ENCODE measurements at places on chromosomes 4 and X. TPM values are rescaled to one million over a fixed set of nuclear protein-coding genes. Genes with fewer than 3 reads are reported as not detected.
A peak's percentile ranks its signal among the peaks of the same experiment; 100 is the strongest.

DNA sequence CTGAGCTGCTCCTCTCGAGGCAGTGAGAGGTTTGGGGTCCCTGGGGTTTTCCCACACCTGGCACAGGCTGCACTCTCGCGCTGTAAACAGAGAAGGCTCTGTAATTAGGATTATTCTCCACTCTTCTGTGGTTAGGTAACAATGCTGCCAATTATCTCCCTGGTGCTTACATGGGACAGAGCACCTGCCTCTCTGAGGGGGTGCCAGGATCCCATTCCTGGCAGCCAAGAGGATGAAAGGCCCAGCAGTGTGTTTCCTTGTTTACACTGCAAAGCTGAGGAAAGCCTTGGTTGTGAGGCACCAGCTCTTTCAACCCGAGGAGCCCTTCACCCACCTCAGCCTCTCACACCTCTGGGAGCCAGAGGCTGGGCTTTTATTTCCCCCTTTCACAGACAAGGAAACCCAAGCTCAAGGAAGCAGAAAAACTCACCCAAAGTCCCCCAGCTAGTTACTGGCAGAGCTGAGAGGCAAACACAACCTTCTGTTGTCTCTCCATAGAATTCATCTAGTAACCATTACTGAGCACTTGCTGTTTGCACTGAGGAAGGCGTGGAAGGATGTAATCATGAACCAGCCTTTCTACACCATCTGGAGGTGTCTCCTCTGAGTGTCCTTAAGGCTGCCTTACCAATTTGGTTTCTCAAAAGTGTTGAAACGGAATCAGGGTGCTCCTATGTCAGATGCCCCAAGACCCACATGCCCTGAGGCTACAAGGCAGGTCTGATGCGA, 39.7 kb upstream of the PROM1 start:
- no peak overlapping the region for H3K4me3 ChIP-seq
- H3K4me1 ChIP-seq, result peaks cover 25% of the 10 kb centered on the region
- DNase-seq, result no peak
- no peaks in the 10 kb centered on the region for H3K36me3 ChIP-seq
- H3K27ac ChIP-seq, result peak overlapping the region; percentile 85

DNA sequence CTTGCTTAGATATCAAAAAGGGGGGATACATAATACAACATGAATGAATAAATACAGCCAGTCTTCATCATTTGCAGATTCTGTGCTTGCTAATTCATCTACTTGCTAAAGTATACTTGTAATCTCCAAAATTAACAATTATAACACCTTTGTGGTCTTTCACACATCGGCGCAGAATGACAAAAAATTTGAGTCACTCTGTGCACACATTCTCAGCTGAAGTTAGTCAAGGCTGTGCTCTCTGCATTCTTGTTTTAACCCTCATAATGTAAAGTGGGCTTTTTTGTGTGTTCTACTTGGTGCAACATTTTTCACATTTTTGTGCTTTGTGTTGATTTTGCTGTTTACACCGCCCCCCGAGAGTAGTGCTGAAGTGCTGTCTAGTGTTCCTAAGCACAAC, 65.8 kb upstream of the GPRIN3 start:
- no peak overlapping the region for H3K4me3 ChIP-seq
- no peaks in the 10 kb centered on the region for H3K4me1 ChIP-seq
- H3K36me3 ChIP-seq, result no peaks in the 10 kb centered on the region
- DNase-seq, result no peak
- no peak overlapping the region for H3K27ac ChIP-seq

Gene TCEANC
- 2.5 TPM for total RNA-seq

- H3K36me3 ChIP-seq, result no peaks in the 10 kb centered on the region
- H3K4me3 ChIP-seq, result no peak overlapping the region
- no peaks in the 10 kb centered on the region for H3K27me3 ChIP-seq
- H3K4me1 ChIP-seq, result no peaks in the 10 kb centered on the region
- no peak overlapping the region for H3K27ac ChIP-seq
Measured at GRCh38 chrX:31223817-31224216, 152.0 kb upstream of the FTHL17 start.

Gene ZIC3
- not detected for total RNA-seq
